ENCODE measurements at places on chromosomes 4 and X.

- no peak for DNase-seq
Measured at GRCh38 chrX:15151267-15152186, 118.4 kb downstream of the ASB9 start.

DNA sequence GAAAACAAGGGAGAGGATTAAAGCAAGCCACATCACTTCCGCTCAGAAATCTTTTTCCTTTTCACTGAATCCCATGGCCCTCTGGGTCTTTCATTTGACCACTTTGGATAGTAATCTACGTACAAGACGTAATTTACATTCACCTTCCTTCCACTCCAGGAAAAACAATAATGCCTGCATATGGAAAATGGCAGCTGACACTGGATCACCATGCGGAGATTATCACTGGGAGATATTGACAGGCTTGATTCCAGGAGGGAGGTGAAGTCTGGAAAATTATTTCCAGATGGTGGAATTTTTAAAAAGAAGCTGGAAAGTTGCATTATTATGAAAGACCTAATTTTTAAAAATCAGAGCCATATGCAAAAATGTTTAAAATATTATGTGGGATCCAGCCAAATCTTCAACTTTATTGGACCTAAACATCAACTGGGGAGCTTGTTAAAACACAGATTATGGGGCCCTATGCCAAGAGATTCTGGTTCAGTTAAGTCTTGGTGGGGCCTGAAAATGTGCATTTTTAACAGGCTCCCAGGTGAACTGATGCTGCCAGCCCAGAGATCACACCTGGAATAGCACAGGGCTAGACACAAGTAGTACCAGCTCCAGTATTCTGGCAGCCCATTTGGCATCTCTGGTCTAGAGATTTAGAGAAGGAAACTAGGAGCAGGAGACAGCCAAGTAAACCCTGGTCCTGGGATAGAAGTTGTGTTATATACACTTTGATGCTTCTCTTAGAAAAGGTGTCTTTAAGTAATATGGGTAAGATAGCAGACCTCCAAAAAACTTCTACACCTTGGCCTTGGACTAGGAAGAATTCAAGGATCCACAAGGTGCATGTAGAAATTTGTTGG, 290.3 kb upstream of the LDB2 start:
- DNase-seq = no peak

DNA sequence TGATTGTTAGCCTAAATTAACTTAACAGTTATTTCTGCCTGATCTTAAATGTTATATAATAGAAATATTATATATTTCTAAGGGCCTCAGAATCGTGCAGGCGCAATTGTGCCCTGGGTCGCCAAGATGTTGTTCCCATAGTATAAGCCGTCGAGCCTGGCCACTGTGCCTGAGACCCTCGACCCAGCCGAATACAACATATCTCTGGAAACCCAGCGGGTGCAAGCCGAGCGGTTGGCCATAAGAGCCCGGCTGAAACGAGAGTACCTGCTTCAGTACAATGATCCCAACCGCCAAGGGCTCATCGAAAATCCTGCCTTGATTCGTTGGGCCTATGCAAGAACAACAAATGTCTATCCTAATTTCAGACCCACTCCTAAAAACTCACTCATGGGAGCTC, 549.8 kb downstream of the KCTD8 start:
- no peak for DNase-seq

DNA sequence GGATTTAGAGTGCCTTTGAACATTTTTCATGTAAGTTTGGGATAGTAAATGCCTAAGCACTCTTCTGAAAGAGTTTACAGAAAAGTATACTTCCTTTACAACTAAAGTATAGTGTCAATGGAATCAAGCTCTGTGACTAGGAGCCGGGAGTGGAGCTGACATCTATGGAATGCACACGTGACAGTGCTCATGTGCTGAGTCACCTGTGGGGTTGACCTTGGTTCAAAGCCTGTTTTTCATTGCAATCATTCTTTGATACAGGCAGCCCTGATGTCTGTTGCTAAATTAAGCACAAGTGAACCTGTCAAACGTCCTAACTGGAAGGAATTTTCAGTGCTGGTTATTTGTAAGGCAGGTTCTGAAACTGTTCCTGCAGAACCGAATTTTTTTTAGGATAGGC, 82.5 kb downstream of the GPAT3 start:
- DNase-seq = no peak

DNA sequence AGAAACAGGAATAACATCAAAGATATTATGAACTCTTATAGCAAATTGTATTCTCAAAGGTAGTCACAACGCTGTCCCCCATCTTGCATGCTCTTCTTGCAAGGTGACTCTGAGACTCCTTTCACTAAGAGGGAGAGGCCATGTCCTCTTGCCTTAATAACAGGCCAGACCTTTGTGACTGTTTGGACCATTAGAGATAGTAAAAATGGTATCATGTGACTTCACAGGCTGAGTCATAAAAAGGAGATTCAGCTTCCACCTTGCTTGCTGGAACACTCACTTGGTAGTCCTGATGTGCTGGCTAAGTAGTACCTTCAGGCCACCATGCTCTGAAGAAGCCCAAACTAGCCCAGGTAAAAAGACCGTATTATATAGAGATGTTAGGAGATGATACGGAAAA, 143.8 kb downstream of the FBXW7 start:
- DNase-seq = no peak
